ENCODE measurements at places on chromosomes 6 and 20.

GRCh38 chr6:167444602-167445346, 119.9 kb downstream of the TTLL2 start:
- no peak for DNase-seq

DNA sequence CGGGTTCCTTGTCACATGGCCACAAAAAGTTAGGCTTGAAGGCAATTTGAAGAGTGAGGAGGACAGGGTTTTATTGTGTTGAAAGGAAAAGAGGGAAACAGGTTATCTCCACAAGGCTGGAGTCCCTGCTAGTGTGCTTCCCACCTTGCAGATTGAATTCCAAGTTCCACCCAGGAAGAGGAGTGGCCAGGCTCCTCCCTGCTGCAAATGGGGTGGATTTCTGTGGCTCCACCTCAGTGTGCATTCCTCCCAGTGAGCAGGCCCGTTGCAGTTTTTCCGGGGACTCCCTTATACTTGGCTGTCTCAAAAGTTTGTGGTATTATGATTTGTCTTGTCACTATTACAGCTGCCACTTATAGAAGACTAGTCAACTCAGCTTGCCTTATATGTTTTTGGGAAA, 281.8 kb upstream of the PLCB4 start:
- no peak for DNase-seq

GRCh38 chr6:75842191-75842590, 93.2 kb downstream of the MYO6 start:
- no peak for DNase-seq

DNA sequence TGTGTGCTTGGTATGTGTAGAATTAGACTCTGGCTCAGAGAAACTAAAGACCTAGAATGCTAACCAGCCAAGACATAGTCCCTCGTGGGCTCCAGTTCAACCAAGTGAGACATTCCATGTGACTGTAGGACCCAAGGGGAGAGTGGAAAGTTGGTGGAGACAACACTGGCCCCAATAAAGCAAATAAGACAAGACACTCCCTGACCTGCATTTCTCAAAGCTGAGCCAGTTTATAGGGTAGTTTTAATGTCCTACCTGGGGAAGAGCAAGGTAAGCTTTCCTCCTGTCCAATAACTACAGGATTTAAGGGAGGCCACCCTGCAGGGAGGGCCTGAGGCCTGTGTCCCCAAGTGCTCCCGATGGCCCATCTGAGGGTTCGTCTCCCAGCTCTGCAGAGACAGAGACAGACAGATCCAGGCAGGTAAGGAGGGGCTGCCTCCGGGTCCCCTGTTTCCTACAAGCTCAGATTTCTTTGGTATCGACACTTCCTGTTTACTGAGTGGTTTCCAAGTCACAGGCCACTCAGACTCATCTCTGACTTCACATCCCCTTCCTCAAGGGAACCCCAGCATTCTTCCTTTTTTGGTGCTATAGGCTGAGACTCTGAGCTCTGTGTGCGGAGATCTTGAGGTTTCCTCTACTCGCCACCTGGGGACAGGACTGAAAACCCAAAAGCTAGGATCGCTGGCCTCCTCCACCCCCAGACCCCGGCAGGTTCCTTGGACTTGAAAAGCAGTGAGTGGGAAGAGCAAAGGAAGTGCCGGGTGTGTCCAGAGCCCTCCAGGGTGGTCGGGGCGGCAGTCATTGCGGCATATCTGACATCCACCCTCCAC, 92.4 kb downstream of the PRND start:
- no peak for DNase-seq

GRCh38 chr6:24064832-24065231, 61.2 kb upstream of the NRSN1 start:
- no peak for DNase-seq

DNA sequence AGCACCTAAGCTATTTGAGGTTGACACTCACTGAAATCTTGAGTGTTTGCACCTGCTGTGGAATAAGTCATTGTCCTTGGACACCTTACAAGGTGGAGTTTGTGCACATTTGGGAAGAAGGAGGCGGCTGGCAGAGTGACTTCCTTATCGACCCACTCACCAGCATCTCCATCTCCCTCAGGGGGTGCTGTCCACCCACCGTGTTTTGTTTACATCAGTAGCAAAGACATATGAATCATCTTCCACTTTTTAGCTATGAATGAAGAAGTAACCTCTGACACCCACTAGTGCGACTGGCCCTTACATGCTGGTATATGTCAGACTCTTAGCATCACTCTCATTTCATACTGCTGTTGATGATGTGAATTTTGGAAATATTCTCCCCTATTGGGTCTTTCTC, 119.5 kb upstream of the SGK1 start:
- no peak for DNase-seq

- no peak for DNase-seq
Measured at GRCh38 chr6:7759320-7759719, 33.4 kb downstream of the BMP6 start.

DNA sequence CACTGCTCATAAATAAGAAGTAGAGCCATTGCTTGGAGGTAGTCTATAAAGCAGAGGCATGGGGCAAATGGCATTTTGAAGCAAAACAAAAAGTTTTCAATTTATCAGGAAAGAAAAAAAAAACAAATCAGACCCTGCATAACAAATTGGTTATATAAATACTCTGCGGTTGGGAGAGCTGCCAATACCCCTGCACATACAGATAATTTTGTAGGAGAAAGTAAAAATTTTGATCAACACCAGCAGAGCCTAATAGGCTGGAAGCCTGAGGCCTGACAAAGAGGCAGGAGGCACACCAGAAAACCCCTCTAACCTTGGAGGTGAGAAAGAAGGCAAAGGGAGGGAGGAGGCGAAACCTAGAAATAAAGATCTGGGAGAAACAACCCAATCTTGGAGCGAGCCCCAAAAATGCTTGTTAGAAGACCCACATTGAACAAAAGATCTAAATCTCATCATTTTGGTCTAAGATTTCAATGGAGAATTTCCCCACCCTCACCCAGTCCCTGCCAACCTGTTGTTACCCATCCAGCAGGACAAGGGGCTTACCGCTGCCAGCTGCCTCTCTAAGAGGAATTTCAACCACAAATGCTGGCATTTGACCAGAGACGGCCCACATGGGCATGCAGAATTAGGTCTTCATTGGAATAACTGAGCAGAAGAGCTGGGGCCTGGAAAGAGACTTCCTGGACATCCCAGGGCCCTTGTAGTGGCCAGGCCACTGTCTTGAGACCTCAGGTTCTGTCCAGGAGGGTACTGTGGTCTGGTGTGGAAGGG, 28.4 kb downstream of the FOXA2 start:
- no peak for DNase-seq

- no peak for DNase-seq
Measured at GRCh38 chr6:158512809-158513208, 47.1 kb upstream of the TMEM181 start.

DNA sequence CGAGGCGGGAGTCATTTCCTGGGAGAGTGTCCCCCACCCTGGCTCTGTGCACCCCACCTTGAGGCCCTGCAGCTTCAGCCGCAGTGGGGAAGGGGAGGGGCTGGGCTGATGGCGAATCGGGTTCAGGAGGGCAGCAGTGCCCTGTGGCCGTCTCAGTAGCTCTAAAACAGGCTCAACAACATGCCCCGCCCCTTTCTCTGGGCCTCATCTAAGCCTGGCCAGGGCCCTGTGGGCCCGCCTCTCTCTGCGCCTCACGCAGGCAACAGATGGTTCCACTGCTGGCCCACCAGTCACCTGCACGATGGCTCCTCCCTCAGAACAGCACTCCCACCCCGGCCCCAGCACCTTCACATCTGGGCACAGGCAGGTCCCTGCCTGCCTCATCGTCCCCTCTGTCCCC, 30.2 kb downstream of the CHRNA4 start:
- DNase-seq, result no peak

- no peak for DNase-seq
Measured at GRCh38 chr20:31866221-31866620, 4.1 kb downstream of the DUSP15 start.

DNA sequence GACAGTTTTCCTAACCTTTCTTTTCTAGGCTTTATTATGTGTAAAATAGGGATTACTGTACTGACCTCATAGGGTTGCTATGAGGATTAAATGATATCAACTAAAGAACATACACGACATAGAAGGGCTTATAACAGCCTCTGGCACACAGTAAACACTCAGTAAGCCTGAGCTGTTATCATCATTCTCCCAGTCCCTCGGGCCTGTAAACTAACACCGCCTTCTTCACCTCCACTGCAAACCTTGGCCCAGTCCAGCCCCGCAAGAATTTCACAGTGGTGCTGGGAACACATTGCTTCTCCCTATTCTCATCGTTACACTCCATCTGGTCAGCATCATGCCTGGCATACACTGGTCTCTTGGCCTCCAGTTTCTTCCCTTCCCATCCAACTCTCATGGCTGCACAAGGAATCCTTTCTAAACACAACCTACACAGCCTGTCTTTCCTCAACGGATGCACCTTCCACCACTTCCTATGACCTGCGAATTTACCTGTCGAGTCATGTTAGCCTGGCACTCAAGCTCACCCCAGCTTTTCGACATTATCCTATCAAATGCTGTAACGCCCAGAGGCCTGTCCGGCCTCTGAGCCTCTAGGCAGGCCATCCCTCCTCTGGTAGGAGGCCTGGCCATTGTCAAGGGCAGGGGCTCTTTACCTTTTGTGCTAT, 92.1 kb downstream of the FYN start:
- DNase-seq, result no peak

- DNase-seq, result no peak
Measured at GRCh38 chr6:26016963-26017631, 54.5 kb downstream of the TRIM38 start.

DNA sequence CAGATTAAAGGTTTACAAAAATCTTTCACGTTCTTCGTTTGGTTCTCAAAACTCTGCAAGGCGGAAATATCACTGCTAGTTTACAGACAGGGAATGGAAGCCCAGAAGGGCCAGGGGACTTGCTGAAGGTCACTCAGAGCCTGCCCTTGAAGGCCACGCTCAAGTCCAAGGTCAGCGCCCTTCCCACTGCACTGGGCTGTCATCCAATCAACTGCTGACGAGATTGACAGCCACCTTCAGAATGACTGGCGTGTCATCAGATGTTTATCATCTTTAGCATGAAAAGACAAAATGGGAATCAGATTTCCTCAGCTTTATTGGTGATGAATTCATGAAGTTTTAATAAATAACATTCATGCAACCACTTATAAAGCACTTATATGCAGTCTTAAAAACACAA, 16.5 kb downstream of the RNASET2 start:
- DNase-seq, result no peak

- no peak for DNase-seq
Measured at GRCh38 chr20:3473944-3474343, 3.1 kb downstream of the ATRN start.

All from retina (tissue), 1 donor.